Stimulated activated CD8-positive, alpha-beta memory T cell treated with anti-CD3 and anti-CD28 coated beads, Interleukin-2, amount 100 ng/mL, for 48 hours (primary cell): ENCODE measurements at places on chromosomes 2 and 18.

- no peak for DNase-seq
Observed at GRCh38 chr2:85712336-85712735, 18.2 kb downstream of the GNLY start.

DNA sequence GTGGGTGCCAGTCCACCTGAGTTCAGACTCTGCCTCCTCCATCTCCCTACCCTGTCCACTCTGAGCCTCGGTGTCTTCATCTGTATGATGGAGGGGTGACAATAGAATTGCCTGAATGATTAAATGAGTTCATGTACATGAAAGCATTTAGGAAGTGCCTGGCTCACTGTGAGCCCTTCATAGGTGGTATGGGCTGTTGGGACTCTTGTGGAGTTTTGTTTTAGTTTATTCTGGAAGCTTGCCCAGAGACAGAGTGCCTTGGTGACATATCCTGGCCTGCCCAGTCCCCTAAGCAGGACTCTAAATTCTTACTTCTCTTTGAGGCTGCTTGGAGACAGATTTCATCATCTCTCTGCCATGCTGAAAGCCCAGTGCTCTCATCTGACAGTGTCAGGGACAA is 24.5 kb upstream of the GIGYF2 start:
- no peak for DNase-seq

DNA sequence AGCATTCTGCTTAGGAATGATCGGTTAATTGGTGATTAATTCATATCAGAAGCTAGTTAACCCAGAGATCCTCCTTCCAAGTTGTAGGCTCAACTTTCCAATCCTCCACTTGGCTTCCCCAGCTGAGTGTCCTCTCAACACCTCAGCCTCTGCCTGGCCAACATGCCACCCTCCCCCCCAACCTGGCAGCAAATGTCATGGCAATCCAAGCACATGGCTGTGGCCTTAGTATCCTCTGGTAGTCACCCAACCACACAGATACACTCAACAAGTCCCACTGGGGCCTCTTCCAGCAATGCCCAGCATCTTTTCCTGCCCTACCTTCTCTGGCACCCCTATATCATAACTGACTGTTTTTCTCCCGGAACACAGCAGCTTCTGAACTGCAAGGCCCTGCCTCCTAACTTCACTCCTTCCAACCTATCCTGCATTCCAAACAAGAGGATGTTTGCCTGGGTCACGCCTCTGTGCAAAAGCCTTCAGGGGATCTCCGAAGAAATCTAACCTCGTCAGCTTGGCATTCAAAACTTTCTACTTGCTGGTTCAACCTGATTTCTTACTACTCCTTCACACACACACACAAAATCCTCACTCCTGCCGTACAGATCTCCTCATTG is 195.0 kb downstream of the CYP26B1 start:
- no peak for DNase-seq

DNA sequence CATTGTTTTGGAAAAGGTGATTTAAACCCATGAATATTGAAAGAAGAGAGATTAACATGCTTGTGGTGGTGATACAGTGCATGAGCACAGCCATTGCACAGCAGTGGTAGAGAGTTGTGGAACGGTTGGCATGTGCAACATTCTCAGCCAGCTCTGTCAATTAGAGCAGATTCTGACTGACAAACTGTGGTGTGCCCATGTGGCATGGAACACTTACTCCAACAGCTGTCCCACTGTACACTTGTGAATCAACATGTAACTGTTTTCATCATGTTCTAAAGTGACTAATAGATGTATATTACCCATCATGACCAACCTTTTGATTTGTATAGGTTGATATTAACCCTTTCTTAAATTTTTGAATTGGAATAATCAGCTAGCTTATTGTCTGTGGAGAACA is 55.6 kb downstream of the PKP4 start:
- no peak for DNase-seq

DNA sequence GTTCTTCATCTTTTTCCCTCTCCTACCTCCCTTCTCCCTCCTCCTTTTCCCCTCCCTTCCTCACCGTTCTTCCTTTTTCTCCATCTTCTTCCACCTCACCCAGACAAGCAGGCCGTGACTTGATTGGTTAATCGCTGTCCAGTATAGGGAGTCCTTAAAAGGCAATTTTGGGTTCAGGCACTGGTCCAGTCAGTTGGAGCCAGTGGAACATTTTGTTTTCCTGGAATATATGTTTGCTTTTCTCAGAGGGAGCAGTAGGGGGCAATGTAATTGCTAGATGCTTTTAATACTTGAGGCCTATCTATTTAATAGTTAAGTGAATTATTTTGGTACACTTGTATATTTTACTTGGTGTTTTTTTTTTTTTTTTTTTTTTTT is 15.0 kb downstream of the ELAC1 start:
- no peak for DNase-seq

DNA sequence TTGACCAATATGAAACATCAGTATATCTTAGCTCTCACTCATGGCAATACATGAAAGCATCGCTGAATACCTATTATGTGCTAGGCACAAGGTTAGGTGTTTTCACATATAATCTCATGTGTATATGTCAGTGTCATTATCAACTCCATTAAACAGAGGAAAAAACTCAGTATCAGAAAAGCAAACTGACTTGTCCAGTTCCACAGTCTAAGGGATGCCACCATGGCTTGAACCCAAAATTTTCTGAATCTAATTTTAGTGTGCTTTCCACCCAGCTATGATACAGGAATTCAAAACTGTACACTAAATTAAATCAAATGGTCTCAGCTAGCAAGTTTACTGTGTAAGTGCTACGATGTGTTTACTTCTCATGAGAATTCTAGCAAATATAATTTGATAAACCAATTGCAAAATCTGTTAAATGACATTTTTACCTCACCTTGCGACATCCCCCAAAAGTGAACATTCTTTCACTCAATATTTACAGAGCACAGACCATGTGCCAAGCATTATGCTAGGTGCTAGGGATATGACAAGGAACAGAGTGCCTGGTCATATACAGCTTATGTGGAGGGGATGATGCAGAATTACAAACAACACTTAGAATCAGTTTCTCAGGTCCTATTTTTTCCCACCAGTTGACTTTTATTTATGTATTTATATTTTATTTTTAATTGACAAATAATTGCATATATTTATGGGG is 211.6 kb downstream of the PID1 start:
- no peak for DNase-seq

- DNase-seq, result no peak
Observed at GRCh38 chr2:118242216-118242615, 153.9 kb downstream of the INSIG2 start.

DNA sequence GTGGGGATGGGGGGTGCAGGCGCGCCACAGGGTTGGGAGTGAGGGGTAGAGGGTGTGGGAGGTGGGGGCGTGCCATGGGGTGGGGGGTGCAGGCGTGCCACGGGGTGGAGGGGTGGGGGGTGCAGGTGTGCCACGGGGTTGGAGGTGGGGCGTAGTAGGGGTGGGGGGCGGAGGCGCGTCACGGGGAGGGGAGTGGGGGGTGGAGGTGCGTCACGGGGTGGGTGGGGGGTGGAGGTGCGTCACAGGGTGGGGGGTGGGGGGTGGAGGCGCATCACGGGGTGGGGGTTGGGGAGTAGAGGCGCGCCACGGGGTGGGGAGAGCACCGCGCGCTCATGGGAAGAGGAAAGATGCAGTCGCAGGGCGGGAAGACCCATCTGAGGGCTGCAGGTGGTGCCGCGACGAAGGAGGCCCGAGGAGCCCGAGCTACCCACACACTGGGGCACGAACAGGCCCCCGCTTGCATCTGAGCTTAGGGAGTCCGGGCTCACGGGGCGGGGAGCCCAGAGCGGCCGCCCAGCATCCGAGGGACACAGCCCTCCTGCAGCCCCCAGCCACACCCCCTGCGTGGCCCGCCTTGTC is 37.5 kb downstream of the SNED1 start:
- no peak for DNase-seq

- DNase-seq, result no peak
Observed at GRCh38 chr2:129205766-129206165, 773.7 kb upstream of the RAB6C start.

DNA sequence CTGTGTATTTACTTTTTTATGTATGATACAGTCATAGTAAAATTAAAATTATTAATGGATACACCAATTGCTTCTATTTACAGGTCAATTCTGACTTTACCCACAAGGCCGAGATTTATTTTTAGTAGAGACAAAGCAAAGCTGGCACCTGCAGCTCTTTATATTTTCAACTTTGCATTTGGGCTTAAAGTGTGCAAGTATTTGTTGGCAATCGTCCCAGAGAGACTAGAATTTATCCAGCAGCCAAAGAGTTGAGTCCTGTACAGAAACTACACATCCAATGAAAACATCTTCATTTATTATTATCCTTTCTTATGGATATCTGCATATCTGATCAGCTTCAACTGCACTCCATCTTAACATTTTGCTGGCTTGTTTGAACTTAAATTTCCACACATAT is 485.6 kb downstream of the SOX11 start:
- no peak for DNase-seq

GRCh38 chr2:147639386-147639785 is 205.4 kb upstream of the ACVR2A start:
- no peak for DNase-seq

GRCh38 chr18:36769611-36770314 is 59.0 kb downstream of the TPGS2 start:
- DNase-seq, result no peak

DNA sequence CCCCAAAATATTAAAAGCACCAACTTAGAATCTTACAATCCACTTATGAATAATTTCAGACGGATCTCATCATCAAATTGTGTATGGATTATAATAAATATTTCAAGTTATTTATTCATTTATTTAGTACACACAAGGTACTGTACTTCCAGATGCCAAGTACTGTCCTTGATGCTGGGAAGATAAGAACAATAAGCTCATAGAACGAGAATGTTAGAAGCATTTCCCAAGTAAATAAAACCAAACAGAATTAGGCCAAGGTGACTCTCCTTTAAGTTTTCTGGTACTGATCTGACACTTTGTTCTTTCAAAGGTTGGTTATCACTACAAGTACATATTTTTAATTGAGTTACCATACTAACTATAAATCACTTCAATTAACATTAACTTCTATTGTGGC is 416.1 kb upstream of the ETAA1 start:
- no peak for DNase-seq

- no peak for DNase-seq
Observed at GRCh38 chr2:1658394-1659151, 85.7 kb downstream of the PXDN start.

GRCh38 chr2:72993933-72994280 is 76.6 kb downstream of the EMX1 start:
- no peak for DNase-seq

- no peak for DNase-seq
Observed at GRCh38 chr2:144381716-144382115, 138.2 kb downstream of the ZEB2 start.

GRCh38 chr18:28760299-28760698 is 583.4 kb upstream of the CDH2 start:
- no peak for DNase-seq

- no peak for DNase-seq
Observed at GRCh38 chr2:111653103-111653624, 230.8 kb downstream of the ANAPC1 start.

DNA sequence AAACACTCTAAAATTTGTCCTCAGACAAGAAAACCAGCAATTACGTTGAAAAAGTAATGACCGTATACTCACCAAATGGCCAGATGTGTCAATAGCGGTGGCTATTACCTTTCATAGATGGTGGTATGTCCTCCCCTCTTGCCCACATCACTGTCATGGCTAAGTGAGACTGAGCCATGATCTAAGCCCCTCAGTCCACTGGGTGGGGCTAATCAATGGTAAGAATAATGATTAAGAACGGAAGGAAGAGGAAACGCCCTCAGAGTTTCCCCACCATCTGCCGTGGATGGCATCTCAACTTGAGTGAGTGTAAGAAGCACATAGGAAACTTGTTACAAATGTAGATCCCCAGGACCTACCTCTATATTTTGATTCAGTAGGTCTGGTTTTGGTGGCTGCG is 65.8 kb upstream of the EFEMP1 start:
- DNase-seq, result no peak

DNA sequence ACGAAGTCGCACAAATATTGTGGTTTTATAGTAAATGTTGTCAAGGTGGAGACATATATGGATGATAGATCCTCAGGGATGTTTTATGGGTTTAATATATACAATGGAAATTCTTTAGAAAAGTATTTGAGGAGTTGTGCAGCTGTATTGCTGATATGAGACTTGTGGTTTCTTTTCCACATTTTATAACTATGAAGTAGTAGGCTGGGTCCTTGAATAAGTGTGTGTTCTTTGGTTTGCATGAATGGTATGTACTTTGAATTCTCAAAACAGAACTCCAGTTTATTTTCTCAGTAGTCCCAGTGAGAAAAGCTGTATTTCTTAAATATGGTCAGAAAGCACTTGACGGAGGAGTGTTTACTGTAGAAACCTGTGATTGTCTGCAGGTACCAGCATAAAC is 42.4 kb downstream of the PLCL1 start:
- no peak for DNase-seq

GRCh38 chr2:6392966-6393365 is 472.7 kb downstream of the CMPK2 start:
- no peak for DNase-seq

DNA sequence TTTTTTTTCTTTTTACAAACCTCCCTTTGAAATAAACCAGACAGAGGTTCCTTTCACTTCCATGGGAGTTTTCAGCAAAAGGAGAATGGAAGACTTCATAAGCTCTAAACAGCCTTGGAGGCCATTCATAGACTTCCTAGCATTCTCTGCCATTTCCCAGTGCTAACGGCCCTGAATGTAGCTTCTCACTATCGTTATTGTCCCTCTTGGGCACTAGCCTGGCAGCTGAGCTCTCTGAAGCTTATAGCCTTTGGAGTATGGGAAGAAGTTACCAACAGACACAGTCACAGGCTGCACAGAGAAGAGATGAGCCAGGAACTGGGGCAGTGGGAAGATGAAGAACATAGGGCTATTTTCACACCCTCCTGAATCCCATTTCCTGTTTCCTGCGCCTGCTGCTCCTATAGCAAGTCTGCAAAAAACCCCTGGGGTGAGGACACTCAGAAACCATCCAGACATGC is 29.1 kb upstream of the EPC2 start:
- DNase-seq, result no peak

GRCh38 chr2:102357937-102358336 is 2.3 kb downstream of the IL18R1 start:
- DNase-seq, result no peak

DNA sequence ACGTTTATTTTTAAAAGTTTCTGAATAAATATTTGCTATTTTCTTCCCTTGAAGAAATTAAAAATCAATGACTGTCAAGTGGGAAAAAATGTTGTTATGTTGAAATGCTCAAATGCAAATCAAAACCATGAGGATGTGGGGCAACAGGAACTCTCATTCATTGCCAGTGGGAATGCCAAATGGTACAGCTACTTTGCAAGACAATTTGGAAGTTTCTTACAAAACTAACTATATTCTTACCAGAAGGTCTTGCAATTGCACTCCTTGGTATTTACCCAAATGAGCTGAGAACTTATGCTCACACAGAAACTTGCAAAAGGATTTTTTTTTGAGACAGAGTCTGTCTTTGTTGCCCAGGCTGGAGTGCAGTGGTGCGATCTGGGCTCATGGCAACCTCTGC is 7.4 kb upstream of the ACTG2 start:
- no peak for DNase-seq

GRCh38 chr2:8477552-8478470 is 204.0 kb upstream of the ID2 start:
- no peak for DNase-seq
